ENCODE measurements at places on chromosomes 2 and 18.

- DNase-seq = no peak
Observed at GRCh38 chr18:75122334-75122958, 86.5 kb downstream of the PTGR3 start.

DNA sequence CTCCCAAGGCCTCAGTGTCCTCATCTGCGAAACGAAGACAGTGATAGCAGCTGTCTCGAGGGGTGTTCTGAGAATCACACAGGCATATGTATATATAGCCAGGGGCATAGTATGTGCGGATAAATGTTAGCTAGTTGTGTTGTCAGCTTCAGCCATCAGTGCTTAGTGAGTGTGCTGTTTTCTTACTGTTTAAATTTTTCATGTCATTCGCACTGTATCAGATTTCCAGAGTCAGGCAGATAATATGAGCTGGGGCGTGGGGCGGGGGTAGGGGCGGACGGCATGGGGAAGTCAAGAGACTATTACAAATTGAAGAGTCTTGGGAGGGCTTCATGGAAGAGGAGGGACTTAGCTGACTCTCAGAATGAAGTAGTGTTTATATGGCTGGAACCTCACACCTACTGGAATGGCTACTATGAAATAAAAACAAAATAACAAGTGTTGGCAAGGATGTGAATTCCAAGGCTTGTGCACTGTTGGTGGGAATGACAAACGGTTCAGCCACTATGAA lies 7.0 kb downstream of the TRAPPC12 start:
- DNase-seq = peak; percentile 10

DNA sequence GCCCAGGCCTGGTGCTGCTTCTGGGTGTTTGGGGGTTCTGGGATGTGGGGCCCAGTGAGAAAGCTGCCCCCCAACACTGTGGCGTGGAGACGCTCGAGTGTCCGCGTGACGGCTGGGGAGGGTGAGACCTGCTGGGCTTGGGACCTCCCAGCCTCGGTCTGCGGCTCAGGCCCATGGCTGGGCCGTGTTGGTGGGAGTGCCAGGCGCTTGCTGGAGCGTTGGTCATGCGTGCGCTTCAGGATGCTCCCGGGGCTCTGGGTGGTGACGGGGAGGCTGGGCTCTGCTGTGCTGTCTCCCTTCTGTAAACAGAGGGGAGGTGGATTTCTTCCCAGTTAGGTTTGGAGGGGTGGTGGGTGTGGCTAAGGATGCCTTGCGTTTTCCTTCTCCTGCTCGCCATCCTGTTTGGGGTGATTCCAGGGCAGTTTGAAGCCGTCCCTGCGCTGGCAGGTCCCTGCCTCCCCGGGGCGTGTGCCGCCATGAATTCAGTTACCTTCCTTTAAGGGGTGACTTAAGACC lies 606 bp downstream of the GAL3ST2 start:
- no peak for DNase-seq

DNA sequence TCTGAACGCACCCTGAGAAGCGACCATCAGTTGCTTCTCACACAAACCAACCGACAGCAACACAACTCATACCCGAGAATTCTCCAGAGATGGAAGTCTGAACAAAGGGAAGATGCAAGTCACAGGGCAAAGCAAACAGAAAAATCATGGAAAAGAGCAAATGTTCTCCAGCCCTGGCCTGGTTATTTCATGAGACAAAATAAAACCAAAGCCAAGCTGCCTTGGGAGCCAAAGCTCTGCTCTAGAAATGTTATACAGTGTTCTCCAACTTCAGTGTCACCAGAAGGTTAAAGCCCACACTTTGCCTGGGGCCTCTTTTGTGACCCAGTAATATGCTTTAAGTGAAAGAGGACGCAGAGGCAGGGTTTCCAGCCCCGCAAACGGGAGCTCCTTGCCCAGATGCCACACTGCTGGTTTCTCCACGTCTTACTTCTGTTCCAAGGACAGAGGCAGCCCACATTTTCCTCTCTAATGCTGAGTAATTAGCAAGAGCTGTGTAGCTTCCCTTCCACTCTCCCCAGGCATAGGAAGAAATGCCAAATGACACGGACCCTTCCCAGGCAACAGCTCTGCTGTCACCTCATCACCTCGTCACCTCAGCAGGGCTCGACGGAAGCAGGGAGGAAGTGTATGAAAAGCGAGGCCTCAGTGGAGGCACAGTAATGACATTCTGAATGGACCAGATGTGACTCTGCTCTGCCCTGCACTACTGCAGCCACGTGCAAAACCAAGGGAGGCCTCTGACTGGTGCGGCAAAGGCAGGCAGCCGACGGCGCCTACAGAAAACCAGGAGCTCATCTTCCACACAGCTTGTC lies 64.7 kb downstream of the FBXO15 start:
- DNase-seq = no peak

- DNase-seq = no peak
Observed at GRCh38 chr2:166625670-166626069, 131.6 kb upstream of the SCN7A start.

- no peak for DNase-seq
Observed at GRCh38 chr2:109630441-109631430, 16.6 kb downstream of the SOWAHC start.

DNA sequence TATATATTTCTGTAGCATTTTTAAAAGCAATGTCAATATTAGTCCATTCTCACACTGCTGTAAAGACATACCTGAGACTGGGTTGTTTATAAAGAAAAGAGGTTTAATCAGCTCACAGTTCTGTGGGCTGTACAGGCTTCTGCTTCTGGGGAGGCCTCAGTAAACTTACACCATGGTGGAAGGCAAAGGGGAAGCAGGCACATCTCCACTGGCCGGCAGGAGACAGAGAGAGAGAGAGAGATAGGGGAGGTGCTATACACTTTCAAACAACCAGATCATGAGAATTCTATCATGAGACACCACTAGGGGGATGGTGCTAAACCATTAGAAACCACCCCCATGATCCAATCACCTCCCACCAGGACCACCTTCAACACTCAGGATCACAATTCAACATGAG lies 43.1 kb downstream of the CHMP3 start:
- DNase-seq = peak; percentile 22

GRCh38 chr2:12293874-12294273 lies 422.9 kb upstream of the TRIB2 start:
- DNase-seq = peak; percentile 20

DNA sequence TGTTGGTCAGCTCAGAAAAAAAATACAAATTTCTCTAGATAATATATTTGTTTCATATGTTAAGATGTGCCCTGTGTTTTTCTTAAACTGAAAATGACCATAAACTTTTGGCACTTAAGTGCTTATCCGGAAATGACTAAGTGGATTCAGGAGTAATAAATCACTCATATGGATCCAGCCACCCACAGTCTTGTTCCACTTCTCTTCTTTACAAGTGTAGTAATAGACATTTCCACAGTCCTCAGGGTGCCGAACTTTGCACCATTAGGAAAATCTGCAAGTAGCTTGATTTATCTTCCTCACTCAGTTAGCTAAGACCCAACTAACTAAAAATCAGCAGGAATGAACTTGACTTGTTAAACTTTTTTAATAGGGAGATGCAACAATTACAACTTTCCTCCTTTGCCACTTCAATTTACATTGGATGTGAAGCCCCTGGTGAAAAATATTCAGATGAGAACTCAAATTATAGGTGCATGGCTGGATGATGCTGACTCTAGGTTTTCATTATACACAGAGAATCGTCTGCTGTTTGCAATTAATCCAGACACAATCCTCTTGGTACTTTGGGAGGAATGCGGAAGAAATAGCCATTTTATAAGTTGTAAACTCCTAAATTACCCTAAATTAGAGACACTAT lies 322.5 kb downstream of the ARHGAP15 start:
- peak; percentile 79 for DNase-seq

DNA sequence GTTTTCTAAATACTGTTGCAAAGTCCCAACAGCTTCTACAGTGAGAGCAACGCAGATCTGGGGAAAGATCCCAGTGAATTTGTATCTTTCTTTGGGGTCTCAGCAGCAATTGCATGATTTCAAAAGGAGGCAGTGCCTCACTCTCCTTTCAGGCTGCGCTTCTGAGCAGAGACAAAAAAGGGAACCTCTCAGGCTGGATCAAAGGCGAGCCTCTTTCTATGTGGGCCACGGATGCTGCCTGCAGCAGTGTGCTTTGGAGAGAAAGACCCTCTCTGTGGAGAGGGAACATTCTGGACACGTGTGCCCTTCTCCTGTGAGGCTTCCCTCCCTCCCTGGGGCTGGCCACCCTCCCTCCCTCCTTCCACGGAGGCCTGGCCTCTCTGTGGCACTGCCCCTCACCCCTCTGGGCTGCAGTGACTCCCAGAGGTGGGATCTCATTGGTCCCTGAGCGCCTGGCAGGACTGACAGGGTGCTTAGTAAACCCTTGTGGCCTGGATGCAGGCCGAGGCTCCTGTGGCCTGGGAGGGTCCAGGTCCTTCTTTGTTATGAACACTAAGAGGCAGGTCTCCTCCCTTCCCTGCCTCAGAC lies 21.6 kb upstream of the PDIA6 start:
- peak; percentile 18 for DNase-seq

- no peak for DNase-seq
Observed at GRCh38 chr2:75587954-75588587, 27.3 kb upstream of the EVA1A start.

GRCh38 chr2:38035968-38036367 lies 40.0 kb downstream of the CYP1B1 start:
- no peak for DNase-seq
